ENCODE measurements at places on chromosomes 12 and 14.

GRCh38 chr14:60346706-60347105, 97.7 kb downstream of the PPM1A start:
- peak; percentile 22 for DNase-seq

DNA sequence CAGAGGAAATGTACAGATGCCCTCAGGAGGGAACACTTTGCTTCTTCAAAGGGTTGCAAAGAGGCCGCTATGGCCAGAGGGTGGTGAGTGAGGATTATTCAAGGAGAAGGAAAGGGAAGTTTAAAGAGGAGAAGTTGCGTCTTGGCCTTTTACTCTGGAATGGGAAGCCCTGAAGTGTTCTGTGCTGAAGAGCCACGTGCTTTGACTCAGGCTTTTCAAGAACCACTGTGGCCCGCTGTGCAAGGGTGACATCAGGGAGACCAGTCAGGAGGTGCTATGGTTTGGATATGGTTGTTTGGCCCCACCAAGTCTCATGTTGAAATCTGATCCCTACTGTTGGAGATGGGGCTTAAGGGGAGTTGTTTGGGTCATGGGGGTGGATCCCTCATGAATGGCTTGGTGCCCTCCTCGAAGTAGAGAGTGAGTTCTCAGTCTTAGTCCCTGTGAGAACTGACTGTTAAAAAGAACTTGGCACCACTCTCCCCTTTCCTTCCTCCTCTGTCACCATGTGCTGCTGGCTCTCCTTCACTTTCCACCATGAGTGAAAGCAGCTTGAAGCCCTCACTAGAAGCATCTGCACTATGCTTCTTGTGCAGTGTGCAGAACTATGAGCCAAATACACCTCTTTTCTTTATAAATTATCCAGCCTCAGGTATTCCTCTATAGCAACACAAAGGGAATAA, 66.1 kb upstream of the DUSP6 start:
- peak; percentile 86 for DNase-seq

GRCh38 chr12:86249851-86250250, 6.3 kb downstream of the MGAT4C start:
- DNase-seq, result no peak

GRCh38 chr12:110590806-110591326, 7.7 kb upstream of the PPTC7 start:
- peak; percentile 99 for DNase-seq

DNA sequence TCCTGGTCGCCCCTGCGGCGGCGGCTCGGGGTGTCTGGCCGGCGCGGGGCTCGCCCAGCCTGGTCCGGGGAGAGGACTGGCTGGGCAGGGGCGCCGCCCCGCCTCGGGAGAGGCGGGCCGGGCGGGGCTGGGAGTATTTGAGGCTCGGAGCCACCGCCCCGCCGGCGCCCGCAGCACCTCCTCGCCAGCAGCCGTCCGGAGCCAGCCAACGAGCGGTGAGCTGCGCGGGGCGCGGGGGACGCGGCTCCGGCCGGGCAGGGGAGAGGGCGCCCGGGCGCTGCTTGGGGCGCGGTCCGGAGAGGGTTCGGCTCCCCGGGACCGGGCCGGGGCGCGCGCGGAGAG, at the start of gene LGALS3:
Gene LGALS3 (plus strand): TSS at position 167 of the 342 bp plus-strand sequence. CDS start 8,122 bp downstream, outside the sequence.
- peak; percentile 87 for DNase-seq

DNA sequence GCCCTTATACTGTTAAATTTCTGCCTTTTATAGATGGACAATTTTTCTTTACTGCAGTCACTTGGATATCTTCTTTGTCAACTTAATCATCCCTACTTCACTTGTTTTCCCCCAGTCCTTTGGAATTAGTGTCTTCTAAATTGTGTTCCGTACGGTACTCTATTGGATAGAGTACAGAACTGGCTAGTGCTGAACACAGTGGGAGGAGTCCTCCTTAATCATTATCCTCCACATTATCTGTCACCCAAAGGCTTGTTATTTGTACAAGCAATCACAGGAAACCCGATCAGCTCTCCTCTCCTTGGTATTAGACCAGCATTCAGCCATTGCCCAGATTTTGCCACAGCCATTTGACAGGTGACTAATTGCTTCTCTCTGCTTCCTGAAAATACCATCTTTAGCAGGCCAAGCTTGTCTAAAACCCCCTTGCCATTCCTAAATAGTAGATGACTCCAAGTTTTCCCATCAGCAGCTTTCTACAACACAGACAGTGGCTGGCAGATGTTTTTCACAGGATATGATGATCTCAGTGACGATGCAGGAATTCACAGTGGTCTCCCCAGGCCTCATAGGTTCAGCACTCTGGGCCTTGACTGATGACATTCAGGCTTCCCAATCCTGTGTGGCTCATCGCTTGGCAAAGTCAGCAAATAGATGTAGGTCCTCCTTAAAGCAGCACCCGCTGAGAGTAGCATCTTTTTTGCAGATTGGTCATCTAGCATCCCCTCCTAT, 216.0 kb upstream of the RGS6 start:
- no peak for DNase-seq

DNA sequence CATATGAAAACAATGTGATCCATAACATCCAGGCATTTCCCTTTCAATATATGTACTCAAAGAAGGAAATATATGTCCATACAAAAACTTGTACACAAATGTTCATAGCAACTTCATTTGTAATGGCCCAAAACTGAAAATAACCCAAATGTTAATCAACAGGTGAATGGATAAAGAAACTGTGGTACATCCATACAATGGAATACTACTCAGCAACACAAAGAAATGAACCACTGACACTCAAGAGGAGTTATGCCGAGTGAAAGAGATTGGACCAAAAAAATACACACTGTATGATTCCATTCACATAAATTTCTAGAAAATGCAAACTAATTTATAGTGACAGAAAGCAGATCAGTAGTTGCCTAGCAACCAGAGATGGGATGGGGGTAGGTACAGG, 30.3 kb upstream of the GXYLT1 start:
- no peak for DNase-seq

DNA sequence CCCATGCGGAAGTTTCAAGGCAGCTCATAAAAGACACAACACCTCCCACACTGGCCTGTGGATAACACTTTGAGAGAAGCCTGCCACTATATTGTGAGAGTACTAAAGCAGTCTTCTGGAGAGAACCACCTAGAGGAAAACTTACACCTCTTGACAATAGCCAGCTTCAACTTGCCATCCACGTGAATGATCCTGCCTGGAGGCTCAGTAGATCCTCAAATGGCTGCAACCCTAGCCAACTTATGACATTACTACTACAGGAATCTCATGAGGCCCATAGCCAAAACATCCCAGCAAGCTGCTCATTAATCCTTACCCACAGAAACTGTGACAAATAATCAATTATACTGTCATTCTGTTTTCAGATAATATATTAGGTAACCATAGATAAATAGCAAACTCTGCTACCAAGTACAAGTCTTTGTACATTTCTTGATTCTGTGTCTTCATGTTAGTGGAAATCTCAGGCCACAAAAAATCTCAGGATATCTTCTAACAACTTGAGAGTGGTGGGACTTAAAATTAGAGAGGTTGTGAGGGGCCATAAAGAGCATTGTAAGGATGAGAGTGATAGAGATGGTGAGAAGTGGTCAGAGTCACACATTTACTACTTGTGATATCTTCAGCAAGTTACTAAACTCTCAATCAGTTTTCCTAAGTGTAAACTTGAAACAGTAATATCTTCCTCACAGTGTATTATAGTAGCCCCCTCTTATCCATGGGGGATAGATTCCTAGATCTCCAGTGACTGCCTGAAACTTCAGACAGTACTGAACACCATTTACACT, 368.0 kb downstream of the C12orf50 start:
- no peak for DNase-seq

DNA sequence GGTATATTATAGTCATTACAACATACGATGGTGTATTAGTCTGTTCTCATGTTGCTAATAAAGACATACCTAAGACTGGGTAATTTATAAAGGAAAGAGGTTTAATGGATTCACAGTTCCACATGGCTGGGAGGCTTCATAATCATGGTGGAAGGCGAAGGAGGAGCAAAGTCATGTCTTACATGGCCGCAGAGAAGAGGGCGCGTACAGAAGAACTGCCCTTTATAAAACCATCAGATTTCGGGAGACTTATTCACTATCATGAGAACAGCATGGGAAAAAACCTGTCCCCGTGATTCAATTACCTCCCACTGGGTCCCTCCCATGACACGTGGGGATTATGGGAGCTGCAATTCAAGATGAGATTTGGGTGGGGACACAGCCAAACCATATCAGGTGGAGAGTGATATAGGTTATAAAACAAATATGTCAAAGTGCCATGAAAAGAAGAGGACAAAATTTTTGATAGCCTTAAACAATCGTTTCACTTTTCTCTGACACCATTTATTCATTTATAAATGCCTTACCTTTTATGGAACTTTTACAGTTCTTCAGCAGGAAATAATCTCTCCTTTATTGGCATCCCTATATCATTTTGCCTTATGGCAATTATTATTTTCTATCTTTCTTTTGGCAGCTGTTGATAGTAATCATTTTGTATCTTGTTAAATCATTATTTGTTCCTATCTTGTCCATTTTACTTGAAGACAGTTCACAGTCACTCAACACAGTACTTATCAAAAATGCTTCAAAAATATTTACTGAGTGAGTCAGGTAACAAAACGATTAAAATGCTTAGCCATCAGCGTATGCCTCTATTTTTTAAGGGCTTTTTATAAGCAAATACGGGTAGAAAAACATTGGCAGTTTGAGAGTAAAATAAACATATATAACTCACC, 196.0 kb downstream of the RAD51B start:
- DNase-seq, result no peak

DNA sequence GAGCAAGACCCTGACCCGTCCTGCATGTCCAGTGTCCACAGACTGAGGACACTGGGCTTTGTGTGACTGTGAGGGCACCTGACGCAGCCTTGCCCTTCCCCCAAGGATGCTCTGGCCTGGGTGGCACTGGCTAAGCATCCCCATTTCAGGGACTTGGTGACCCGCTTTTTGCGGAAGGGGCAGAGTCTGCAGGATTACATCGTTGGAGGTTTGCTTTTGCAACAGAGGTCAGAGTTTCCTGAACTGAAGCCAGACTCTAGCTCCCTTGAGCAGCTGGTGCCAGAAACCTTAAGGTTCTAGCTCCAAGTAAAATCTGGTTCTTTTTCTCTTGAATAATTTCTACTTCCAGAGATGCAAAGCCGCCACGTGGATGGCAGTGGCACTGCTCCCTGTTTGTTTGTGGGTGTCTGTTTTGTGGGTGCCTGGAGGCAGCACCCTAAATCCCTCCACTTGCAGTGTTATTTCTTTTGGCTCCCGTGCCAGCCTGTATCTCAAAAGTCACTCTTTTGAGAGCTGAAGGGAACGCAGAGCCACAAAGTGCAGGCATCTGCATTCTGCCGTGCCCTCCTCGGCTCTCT, 184.7 kb downstream of the TSPAN9 start:
- no peak for DNase-seq

GRCh38 chr14:104094709-104095425, 9.4 kb downstream of the ASPG start:
- DNase-seq, result peak; percentile 39

- no peak for DNase-seq
Observed at GRCh38 chr12:31961137-31961536, 1.9 kb downstream of the RESF1 start.

GRCh38 chr14:24849471-24849870, 200.5 kb downstream of the STXBP6 start:
- DNase-seq, result no peak

GRCh38 chr12:87368259-87368658, 660.9 kb downstream of the C12orf50 start:
- no peak for DNase-seq

DNA sequence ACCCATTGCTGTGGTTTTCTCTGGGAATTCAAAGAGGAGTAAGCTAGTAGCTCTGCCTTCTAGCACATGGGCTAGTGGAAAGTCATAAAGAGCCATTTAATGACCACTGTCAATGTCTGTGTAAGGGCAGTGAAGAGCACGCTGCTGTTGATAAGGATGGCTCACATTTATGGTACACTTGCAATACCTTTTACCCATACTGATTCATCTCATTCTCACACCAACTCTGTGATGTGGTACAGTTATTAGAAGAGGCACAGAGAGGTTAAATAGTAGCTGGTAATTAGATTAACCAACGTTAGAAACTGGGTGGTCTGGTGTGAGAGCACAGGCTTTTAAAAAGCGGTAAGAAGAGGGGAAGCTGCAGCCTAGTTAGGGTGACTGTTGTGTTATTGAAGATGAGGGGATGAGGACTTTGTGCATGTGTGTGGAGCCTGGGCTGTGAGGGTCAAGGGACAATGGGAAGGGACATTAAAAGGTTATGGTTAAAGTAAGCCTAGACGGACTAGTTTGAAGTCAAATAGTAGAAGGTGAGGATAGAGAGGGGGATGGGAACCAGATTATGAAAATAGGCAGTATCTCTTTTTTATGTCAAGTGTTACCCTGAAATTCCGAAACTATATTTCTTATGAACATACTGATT, 25.2 kb downstream of the RASSF3 start:
- no peak for DNase-seq

Data from inflammatory macrophage treated with lipopolysaccharide for 4 hours (primary cell).